Stimulated activated CD8-positive, alpha-beta memory T cell treated with anti-CD3 and anti-CD28 coated beads, Interleukin-4, amount 100 ng/mL, for 1 hour (primary cell): ENCODE measurements at places on chromosomes 7 and 10.

DNA sequence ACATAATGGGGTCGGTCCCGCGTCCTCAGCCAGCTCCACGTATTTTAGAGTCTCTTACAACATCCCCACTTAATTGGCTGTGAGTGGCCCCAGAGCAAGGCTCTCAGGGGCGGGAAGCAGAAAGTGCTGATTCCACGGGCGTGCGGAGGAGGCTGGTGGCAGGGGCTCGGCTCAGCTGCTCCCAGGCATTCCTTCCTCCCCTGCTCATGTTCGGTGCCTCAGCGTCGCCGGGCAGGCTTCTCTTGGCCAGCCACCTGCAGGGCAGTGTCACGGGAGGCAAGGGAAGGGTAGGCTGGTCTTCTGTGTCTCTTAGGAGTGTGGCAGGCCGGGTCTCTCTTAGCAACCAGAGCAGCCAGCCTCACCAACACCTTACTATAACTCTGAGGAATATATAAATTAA lies 33.8 kb downstream of the IL15RA start:
- DNase-seq = no peak

- no peak for DNase-seq
Measured at GRCh38 chr7:47763063-47763974, 181.4 kb upstream of the TNS3 start.

GRCh38 chr10:7534480-7534852 lies 123.6 kb upstream of the SFMBT2 start:
- DNase-seq = no peak

GRCh38 chr7:8615019-8615418 lies 181.6 kb downstream of the NXPH1 start:
- DNase-seq = no peak

DNA sequence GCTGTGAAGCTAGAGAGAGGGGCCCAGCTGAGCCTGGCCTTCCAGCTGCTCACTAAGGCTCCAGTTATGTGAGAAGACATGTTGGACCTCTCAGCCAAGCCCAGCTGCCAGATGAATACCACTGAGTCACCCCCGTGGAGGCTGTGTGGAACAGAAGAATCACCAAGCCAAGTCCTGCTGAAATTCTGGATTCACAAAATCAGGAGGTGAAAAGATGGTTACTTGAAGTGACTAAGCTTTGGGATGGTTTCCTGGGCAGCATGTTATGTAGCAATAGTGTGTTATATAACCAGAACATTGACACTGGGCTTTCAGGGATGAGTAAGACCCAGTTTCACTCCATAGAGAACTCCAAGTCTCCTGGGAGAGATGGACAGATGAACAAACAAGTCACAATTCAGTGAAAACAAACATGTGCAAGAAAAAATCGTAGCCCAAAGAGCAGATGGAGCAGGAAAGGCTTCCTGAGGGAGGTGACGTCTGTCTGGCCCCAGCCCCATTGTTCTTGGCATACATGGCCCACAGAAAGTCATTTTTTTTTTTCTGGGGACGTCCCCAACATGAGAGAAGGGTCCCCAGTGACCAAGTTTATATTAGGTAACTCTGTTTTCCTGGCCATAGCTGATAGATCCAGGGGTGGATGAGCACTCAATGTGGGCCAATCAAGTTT lies 64.1 kb upstream of the PDZD8 start:
- no peak for DNase-seq

DNA sequence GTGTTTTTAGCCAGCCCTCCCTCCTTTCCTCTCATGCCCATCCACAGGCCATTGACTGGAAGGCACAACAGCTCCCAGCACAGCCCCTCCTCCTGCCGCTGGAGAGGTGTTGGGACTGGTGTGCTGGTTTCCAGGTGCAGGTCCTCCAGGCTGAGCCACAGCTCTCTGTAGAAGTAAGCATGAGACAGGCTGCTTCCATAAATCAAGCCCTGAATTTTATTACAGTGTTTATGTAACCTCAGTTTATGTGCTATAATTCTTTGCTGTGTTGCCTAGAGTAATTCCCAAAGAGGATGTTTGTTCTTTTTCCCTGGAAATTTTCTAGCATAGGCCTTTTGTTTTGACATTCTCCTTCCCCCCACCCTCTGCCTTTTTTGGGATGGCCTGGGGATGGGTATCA lies 445.8 kb downstream of the AUTS2 start:
- no peak for DNase-seq

GRCh38 chr7:131305152-131305551 lies 22.5 kb upstream of the MKLN1 start:
- no peak for DNase-seq

- no peak for DNase-seq
Measured at GRCh38 chr7:123643495-123644441, 11.9 kb upstream of the LMOD2 start.

GRCh38 chr10:504806-505205 lies 184.7 kb downstream of the DIP2C start:
- no peak for DNase-seq

GRCh38 chr7:27186668-27187474 lies 1.8 kb upstream of the HOXA11 start:
- no peak for DNase-seq

- no peak for DNase-seq
Measured at GRCh38 chr10:10513898-10514297, 503.8 kb upstream of the CELF2 start.

DNA sequence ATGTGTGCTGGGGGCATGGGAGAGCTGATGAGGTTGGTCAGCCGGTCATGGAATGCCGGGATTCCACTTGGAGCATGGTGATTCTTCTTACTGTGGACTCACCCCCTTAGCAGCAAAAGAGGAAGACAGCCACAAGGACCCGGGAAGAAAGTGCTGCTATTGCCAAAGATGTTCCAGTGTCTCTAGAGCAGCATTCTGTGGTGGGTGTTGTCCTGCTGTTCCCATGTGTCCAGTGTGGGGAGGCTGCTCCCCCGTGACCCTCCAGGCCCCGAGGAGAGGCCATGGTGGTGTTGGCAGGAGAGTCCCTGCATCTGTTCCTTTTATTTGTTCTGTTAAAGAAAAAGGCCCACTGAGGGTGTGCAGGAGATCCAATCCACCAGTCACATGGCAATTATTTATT lies 499.4 kb downstream of the RPS24 start:
- no peak for DNase-seq

DNA sequence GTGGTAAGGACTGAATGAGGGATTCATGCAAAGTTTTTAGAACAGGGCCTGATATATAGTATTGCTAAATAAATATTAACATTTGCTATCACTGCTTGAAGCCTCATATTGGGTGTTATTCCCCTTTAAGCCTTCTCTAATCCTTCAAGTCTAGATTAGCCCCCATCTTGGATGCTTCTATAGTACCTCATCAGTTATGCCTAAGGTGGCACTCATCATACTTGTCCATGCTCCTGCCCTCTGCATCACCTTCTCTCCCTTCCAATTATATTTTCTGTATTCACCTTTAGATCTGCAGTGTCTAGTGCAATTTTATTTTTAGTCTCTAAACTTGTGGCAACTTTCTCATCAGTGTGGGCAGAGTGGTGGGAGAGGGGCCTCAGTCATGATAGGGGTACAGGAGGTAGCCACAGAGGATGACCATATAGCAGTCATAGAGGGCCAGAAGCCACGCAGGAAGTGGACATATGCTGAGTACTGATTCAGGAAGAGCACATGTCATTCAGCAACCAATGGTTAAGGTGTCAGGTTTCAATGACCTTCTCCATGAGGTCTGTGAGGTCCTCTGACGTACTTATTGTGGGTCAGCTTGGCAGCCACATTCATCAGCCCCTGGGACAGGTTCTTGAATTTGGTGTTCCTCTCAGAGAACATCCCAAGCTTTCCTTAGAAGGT lies 2.5 kb downstream of the ENTPD1 start:
- DNase-seq = no peak

DNA sequence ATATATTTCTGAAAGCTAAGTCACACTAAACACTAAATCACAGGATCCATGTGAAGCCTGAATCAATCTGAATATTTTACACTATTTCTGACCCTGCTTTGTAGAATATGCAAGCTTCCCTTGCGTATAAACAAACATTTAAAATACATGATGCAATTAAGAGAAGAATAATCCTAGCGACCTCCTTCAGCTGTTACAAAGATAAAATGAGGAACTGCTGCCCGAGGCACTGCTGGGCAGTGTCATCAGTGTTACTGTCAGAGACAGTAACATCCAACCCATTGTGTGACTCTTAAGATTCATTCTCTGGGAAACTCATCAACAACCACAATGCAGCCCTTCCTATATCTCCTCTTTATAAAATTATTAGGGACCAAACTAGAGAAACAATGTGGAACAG lies 61.6 kb downstream of the COBL start:
- no peak for DNase-seq

DNA sequence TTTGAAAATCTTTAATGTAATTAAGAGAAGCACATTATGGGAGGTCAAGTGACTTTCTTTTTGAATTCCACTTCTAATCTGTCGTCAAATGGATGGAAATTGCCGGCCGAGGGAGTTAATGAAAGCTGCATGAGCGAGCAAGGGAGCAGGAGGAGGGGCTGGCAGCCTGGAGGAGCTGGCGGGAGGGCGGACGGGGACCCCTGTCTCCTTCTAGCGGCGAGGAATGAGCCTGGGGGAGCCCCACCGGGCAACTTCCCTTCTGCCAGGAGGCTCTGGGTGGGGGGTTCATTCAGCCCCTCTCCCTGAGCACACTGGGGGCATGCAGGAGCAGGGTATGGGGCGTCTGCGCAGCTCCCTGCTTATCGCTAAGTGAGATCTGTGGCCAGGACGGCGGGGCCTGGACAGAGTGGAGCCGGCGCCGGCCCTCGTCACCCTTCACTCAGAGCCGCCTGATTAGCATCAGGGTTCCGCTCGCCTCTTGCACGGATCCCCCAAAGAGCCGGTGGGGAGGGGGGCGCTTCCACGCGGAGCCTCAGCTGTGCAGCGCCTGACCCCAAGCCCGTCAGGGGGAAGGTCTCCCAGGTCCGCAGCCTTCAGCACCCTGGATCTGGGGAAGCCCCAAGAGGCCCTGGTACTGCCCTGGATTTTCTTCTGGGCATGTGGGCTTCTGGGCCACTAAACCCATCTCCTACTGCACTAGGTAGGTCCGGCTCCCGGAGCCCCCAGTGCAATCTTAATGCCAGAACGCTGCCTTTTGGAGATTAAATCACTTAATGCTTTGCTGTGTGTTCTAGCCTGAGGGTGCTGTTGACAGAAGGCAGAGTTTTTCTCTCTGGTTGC lies 680.8 kb downstream of the LRMDA start:
- DNase-seq = no peak

DNA sequence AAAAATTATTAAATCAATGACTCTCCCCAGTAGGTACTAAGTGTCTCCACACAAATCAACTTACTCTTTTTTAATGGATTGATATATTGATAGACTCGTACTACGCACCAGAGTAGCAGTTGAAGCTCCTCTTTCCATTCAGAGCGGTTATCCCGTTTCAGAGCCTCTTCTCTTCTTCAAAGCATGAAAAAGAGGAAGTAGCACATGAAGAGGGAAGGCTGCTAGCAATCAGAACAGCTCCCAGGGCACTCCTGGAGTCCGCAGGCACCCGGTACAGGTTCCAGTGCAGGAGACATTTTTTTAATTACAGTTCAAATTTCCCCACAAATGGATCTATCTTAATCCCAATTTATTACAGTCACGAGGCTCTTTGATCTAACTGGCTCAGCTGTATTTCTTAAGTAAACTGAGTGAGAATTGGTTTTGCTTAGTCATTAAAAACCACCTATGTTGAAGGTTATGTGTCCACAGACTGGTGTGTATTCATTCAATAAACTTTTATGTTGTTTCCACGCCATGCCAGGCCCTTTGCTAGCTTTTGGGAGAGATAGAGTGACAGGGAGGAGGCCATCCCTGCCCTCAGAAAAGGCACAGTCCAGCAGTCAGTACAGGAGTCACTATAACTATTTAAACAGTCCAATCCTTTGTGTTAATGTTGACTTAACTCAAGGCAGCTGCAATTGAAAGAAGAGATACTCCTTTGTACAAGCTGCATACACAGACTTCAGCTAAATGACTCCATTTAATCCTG lies 32.1 kb upstream of the CALN1 start:
- no peak for DNase-seq

DNA sequence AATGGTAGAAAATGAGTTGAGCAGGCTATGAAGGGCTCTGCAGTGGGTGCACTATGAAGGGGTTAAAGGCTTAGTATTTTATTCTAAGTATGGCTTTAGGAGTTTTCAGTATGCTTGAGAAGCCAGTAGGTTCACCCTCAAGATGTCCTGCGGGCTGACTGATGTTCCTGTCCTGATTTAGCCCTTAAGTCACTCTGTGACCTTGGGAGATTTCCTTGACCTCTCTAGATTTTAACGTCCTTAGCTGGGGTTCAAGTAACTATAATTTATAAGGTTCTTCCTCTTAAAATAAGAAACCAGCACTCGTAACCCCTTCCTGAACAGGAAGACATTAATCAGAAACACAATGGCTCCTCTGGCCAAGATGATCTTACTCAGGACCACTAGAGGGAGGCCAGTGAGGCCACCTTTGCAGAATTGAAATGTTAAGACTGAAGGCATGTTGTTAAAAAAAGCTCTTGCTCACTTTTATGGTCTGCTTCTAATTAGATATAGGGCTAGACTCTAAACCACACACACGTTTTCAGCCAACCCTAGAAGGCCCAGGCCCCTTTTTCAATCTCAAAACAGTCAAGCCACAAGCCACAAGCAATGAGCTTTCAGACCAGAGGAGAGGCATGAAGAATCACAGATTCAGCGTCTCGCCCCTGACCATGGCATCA lies 41.9 kb downstream of the CDK1 start:
- no peak for DNase-seq

- DNase-seq = peak; percentile 43
Measured at GRCh38 chr10:99845837-99846382, 63.5 kb downstream of the ABCC2 start.

DNA sequence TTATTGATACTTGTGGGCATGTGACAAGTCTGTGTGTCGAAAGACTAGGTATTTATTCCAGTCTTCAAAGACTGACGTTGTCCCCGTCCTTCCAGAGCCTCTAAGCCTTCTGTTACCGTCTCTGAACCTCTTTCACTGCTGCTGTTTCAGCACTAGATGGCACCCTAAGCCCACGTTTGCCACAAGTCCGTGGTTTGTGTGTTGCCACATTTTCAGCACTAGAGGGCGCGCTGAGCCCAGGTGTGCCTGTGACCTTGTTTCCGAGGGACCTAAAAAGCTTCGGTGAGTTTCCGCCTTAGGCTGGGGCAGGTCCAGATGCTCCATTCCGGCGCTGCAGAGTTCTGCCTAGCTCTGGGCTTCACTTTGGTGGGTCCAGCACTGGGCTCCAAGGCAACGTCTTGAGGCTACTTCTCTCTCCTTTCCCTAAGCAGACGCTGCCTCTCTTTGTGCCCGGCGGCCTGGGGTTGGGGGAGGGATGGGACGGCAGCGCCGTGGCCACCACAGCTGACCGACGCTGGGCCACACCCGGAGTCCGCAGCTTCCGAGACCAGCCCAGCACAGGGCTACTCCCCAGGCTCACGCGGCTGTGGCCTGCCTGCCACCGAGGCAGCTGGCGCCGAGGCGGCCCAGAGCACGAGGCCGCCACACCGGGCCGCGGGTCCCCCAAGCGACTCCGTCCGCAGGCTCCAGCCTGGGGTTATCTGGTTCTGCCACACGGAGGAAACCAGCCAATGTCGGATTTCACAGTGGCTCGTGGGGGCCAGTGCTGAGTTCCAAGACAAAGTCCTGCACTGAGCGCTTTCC lies 520.2 kb downstream of the REEP3 start:
- peak; percentile 37 for DNase-seq
